ENCODE measurements at places on chromosomes 13 and 19.

GRCh38 chr19:30593975-30594745 is 222.0 kb downstream of the ZNF536 start:
- no peak for DNase-seq

- no peak for DNase-seq
Measured at GRCh38 chr19:18795540-18795939, 4.4 kb upstream of the COMP start.

DNA sequence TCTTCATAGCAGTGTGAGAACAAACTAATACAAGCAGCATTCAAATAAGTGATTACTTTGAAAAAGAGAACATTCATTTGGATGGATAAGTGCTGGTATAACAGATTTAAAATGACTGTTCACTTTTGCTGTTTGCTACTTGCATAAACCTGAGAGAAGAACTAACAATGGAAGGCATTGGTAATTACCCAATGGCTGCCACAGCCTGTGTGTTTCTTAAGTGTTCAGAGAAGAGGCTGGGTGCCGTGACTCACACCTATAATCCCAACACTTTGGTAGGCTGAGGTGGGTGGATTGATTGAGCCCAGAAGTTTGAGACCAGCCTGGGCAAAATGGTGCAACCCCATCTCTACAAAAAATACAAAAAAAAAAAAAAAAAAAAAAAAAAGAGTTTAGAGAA is 4.9 kb upstream of the TEX26 start:
- DNase-seq = no peak

DNA sequence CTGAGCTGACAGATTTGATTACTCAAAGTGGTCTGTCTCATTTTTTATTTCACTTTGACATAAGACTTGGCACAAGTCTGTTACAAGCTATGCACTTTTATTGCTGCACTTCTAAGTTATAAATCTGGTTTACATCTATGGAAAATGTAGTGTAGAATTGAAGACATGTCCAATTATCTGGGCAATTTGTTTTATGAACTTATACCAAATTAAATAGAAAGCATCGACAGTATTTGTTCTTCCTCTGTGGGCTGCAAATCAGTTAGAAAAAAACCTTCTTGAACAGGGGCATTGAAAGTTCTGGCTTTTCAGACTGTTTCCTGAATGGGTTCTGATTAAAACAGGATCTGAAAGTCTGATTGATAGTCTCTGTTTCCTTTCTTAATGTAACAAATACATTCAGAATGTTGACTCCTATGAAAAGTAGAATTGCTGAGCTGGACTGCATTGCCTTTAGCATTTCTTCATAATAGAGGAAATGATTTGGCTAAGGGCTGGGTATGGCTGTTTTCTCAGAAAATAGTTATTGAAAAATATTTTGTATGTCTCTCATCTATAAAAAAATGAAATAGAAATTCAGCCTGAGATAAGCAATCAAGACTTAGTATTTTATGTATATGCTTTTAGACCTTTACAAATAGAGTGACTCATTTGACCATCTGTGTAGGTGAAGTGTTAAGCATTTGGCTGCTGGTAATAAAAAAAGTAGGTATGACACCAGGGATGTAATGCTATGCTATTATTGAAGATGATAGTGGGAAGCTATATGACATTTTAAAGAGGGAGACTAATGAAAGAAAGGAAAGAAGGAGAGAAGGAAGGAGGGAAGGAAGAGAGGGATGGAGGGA is 210.9 kb upstream of the SPRY2 start:
- DNase-seq = no peak

- no peak for DNase-seq
Measured at GRCh38 chr19:56301886-56302620, 12.6 kb downstream of the ZSCAN5A start.

DNA sequence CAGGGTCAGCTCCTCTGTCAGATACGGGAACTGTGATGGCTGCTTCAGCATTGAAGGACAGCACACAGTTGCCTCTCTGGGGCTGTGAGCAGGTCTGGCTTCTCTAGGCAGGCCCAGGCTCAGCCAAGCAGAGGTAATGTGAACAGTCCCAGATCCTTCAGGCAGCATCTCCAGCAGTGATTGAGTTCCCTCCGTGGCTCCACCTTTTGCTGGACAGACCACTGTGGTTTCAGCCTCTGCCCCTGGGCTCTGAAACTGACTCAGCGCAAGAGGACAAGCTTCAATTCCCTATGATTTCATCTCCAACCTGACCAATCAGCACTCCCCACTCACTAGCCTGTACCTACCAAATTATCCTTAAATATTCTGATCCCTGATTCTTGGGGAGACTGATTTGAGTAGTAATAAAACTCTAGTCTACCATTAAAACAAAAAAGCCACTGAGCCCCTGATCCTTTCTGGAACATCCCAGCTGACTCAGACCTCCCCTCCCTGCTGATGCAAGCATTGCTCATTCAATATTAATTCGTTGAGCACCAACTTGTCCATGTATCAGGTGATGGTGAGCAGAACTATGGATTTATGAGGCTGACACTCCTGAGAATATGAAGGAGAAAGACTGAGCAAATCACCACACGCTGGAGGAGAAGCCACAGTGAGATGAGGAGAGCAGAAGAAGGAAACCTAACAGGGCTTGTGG is 16.7 kb downstream of the GSX1 start:
- DNase-seq = no peak

- no peak for DNase-seq
Measured at GRCh38 chr19:42150911-42151361, 18.7 kb upstream of the POU2F2 start.

- DNase-seq = peak; percentile 15
Measured at GRCh38 chr13:49374585-49375290, 69.1 kb downstream of the CAB39L start.

- DNase-seq = peak; percentile 100
Measured at GRCh38 chr19:40139533-40140287, 49.0 kb upstream of the ZNF780A start.

DNA sequence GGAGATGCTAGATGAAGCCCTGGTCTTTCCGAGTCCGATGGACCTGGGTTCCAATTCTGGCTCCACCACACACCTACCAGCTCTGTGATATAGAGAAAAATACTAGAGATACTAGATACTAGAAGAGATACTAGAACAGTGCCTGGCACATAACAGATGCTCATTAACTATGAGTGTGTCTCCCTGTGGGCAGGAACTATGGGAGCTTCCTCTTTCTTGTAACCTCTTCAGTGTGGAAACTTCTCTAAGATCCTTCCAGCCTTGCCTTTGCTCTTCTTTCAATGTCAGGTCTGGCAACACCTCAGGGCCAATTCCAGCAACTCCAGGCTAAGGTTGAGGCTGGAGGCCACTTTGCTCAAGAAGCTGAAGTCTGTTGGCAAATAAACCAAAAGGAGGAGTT is 143.9 kb downstream of the KATNAL1 start:
- DNase-seq = no peak

GRCh38 chr13:78103936-78104335 is 185.3 kb upstream of the EDNRB start:
- DNase-seq = no peak

GRCh38 chr13:44451126-44451525 is 77.5 kb downstream of the SERP2 start:
- no peak for DNase-seq

GRCh38 chr13:79457390-79457789 is 23.6 kb upstream of the NDFIP2 start:
- DNase-seq = no peak

DNA sequence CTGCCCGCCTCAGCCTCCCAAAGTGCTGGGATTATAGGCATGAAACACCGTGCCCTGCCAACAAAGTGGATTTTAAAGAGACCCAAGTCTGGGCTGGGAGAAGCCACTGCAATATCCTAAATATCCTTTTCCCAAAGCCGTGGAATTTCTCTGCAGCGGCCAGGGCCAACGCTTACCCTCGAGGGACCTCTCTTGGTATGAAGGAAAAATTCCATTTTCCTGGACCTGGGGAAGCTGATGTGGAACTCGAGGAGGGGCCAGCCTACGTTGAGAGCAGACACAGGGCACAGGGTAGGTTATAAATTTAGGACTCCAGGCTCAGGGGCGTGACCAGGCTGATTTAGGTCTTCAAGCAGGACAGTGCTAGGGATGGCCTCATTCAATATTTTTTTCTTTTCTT is 17.7 kb upstream of the UPF1 start:
- no peak for DNase-seq

- no peak for DNase-seq
Measured at GRCh38 chr19:18507021-18507726, 14.7 kb downstream of the ELL start.
